ENCODE measurements at places on chromosomes 11 and 22.

- DNase-seq = no peak
Observed at GRCh38 chr22:17438026-17438425, 68.8 kb downstream of the CECR2 start.

GRCh38 chr22:37692627-37693285 is 4.1 kb upstream of the TRIOBP start:
- no peak for DNase-seq

GRCh38 chr11:19428206-19429002 is 187.7 kb upstream of the E2F8 start:
- no peak for DNase-seq

GRCh38 chr22:30445438-30446145 is 20.0 kb downstream of the MTFP1 start:
- DNase-seq = no peak

DNA sequence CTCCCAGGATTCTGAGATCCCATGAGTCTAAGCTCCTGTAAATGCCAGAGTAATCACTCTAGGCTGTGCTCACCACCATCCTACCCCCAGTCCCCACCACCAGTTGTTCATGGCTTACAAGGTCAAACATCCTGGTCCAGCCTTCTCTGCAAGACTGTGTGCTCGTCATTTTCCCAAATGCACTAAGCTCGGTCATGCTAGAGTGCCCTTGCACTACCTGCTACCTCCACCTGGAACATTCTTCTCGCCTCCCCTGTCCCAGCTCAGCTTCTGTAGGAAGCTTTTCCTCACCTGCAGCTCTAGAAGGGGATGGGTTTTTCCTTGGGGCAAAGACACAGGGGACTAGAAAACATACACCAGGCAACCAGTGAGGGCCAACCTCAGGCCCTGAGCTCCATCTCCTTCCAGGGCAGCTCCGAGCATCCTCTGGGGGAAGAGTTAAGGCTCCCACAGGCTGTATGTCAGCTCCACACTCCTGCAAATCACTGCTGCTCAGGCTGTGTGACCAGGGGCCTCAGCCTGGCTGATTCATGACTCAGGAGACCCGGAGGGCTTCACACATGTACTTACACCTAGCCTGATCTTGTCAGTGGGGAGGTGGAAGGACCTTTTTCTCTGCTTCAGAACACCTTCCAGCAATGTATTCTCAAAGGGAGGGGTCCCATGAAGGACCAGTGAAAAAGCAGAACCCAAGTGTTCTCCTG is 37.2 kb upstream of the CSNK2A3 start:
- no peak for DNase-seq

- DNase-seq = peak; percentile 2
Observed at GRCh38 chr11:90204832-90205646, 17.8 kb downstream of the CHORDC1 start.

DNA sequence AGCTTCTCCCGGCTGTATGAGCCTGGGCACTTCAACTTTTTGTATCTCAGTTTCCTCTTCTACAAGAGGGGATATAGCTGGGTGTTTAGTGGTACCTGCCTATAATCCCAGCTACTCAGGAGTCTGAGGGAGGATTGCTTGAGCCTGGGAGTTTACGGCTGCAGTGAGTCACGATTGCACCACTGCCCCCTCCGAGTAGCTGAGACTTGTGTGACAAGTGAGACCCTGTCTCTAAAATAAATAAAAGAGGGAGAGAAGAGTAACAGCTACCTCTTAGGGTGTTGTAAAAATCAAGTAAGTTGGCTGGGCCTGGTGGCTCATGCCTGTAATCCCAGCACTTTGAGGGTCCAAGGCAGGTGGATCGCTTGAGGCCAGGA is 10.0 kb upstream of the CATSPER1 start:
- DNase-seq = no peak

- DNase-seq = no peak
Observed at GRCh38 chr11:34840736-34841386, 75.3 kb downstream of the APIP start.

- no peak for DNase-seq
Observed at GRCh38 chr11:22520521-22520920, 105.1 kb downstream of the FANCF start.

DNA sequence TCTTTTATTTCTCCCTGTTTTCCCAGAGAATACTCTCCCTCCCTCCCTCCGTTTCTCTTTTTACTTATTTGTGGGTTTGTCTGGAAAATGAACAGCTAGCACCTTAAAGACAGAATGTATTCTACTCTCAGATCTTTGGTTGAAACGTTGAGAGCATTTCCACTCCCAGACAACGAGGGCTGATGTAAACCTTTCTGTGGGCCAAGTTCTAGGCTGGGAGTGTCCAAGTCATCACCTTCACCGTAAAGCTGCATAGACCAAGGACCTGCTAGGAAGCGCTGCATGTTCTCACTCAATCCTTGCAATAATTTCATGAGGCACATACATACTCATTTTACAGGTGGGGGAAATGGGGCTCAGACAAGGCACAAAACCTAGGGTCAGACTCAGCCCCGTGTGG is 32.4 kb downstream of the MYH9 start:
- DNase-seq = no peak

DNA sequence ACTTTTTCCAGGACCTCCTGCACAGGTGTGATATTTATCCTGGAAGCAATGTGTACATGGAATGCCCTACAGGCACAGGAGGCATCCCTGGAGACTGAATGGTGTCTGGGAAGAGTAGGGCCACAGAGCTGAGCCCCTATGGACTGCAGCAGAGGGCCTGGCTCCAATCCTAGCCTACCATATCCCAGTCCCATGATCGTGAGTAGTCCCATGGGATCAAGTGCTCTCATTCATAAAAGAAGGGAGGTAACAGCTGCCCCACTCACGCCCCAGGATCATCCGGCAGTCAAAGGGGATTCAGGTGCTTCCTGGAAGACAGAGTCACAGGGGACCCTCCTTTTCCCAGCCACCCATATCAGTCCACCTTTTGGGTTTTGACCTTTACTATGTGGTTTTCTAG is 24.0 kb downstream of the ANKK1 start:
- no peak for DNase-seq

DNA sequence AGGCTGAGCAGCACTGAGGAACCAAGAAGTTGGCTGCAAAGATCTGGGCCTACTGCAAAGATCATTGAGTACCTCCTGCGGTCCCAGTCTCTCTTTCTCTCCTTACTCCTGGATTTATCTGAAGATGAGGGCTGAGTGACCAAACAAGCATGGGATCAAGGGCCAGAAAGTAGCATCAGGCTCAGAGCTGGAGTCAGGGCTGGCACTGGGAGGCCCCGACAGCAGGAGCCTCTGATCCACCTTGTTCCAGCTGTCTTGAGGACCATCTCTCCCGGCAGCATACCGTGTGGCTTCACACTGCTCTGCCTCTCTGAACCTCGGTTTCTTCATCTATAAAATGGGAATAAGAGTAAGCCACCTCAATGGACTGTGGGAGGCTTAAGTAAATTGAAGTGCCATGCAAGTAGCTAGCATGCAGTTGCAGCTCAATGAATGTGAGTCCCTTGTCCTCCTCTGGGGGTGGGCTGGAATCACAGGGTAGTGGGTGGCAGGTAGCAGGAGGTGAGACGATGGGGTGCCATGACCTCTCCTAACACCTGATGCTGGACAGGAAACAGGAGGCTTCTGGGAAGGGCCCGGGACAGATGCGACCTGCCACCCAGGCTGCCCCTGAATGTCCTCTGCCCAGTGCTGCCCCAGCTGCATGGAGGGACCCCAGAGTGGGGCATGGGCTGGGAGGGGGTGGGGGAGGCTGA is 52.5 kb upstream of the PRDM11 start:
- no peak for DNase-seq

- no peak for DNase-seq
Observed at GRCh38 chr11:94060401-94060800, 39.2 kb downstream of the HEPHL1 start.

GRCh38 chr11:12449961-12450715 is 72.8 kb downstream of the PARVA start:
- DNase-seq = no peak

DNA sequence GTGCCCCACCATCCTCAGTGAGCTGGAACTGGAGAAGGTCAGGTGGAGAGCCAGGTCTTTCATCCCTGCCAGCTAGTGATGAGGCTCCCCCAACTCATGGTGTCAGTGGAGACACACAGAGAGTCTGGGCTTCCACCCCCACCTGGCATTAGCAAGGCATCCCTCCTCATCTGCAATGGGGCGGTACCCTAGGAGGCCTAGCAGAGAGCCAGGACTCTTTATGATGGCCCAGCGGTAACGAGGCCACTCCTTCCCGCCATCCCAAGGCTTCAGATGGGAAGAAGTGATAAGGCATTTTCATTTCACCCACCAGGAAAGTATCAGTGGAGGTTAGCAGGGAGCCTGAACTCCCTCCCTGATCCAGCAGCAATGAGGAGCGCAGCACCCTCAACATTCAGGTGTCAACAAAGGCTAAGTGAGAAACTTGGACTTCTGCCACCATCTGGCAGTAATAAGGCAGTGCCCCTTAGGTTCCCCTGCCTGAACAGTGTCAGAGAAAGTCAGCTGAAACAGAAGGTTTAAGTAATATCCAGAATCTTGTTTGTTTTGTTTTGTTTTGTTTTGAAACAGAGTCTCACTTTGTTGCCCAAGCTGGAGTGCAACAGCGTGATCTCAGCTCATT is 40.5 kb upstream of the FBLN1 start:
- DNase-seq = no peak

GRCh38 chr11:45385423-45385822 is 99.3 kb upstream of the SYT13 start:
- no peak for DNase-seq

DNA sequence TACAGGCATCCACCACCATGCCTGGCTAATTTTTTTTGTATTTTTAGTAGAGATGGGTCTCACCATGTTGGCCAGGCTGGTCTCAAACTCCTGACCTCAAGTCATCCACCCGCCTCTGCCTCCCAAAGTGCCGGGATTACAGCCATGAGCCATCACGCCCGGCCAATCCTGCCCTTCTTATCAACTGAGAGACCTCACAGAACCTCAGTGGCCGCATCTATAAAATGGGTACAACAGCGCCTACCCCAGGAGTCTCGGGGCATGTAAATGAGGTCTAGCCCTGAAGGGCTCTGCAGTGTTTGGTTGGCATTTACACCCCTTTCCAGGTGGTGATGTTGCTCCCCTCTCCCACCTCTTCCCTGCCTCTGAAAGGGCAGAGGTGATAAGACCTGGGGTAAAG is 11.7 kb downstream of the SYNGR1 start:
- DNase-seq = no peak

DNA sequence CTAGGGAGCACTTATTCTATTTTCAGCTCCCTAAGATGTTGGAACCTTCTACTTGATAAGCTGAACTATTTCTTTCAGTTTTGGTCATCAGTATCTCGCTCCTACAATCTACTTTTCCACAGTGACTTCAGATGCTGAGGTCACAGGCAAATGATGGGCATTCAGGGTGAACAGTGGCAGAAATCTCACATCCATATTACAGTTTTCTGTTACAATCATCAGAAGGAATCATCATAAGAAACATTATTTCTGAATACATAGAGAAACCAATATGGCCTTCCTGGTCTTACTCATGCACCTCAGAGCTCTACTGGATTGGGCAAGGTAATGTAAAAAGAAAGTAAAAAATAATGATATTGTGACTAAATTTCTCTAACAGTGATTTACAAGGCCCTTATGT is 39.4 kb upstream of the DDI1 start:
- no peak for DNase-seq

DNA sequence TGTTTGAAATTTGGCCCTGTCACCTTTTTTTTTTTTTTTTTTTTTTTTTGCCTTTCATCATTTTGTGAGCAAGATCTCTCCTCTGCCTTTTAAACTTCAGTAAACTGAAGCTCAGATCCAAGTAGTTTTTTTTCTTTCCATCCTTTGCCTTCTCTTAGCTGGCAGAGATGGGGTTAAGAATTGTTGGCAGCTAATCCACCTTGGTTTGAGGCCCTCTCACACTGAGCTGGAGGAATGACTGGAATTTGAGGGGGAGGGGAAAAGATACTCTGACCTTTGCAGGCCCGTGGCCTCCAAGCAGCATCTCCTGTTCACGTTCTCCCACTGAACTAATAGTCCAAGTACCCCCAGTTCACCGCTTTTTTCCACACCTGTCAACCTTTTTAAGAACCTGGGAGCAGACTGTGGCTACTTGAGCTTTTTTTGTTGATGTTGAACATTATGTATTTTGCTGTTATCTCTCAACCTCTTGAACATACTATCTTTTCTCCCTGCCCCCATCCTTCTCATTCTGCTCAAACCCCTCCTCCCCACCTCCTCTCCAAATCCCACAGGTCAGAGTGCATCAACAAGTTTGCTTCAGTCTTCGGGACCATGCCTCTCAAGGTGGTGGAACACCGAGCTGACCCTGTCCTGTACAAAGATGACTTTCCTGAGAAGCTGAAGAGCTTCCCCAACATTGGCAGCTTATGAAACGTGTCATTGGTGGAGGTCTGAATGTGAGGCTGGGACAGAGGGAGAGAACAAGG is 66.2 kb downstream of the ALX4 start:
- DNase-seq = no peak

GRCh38 chr22:36562261-36562835 is 33.4 kb upstream of the EIF3D start:
- no peak for DNase-seq

GRCh38 chr11:44305470-44306051 is 4.4 kb downstream of the ALX4 start:
- no peak for DNase-seq

- DNase-seq = no peak
Observed at GRCh38 chr11:8019314-8020243, 32.4 kb downstream of the EIF3F start.

DNA sequence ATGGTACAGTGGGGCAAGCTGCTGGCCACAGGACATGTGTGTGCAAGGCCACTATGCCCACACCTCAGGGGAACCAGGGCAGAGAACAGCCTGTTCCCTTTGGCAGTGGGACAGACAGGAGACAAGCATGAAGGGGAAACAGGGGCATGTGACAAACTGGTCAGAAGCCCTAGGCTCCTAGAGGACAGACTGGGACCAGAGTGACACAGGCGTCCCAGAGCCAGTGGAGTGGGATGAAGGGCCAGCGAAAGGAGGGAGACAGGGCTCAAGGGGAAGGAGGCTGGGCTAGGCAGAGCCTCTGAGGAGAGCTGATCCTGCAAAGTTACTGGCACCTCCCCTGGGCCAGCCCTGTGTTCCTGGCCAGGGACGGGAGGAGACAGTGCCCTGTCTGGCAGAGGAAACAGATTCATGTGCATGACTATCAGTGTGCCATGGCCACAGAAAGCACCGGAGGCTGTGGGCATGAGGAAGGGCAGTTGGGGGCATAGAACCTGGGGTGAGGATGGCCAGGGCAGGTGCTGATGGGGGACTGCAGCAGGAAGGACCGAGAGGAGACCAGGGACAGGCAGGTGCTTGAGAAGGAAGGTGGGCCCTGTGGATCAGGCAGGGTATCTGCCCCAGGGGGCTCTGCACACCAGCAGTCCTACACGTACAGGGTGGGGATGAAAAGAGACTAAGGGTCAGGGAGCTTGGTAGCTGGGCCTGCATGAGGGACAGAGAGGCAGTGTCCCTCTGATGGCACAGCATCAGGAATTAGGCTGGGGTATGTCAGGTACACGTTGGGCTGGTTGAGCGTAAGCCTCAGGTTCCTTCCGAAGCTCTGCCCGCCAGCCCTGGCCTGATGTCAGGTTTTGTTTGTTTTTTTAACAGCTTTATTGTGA is 9.8 kb downstream of the DERL3 start:
- DNase-seq = no peak

GRCh38 chr11:75303544-75304224 is 47.8 kb downstream of the ARRB1 start:
- DNase-seq = no peak

GRCh38 chr22:31230155-31230870 is 18.2 kb downstream of the LIMK2 start:
- no peak for DNase-seq

Measured in NCI-H1930 (cell line).